Effector CD8-positive, alpha-beta T cell (primary cell): ENCODE measurements at places on chromosomes 12 and 14.

DNA sequence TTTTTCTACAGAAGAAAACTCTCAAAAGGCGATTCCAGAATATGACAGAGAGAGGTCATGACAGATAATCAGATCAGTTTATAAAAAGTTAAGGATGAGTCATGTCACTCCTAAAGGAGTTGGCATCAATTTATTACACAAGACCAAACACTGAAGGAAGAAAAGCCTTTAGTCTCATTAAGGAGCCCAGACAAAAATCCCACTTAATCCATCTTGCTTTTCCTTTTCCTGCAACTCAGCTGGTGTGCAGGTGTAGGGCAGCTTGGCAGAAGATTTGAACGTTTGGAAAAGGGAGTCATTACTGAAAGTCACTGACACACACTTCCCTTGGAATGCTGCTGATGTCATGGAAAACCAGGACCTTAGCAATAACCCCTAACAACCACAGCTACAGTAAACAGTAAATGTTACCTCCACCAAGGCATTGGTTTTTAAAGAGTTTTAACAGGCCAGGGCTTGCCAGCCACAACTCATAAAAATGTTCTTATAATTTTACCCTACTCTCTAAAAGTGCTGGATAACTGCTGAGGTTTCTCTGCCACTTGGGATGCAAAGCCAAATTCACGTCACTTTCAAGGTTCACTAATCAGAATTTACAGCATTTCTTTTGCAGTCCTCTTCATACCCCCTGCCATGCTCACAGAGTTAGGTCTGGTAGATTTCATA, 320.6 kb downstream of the RAD51B start:
- no peak for DNase-seq

DNA sequence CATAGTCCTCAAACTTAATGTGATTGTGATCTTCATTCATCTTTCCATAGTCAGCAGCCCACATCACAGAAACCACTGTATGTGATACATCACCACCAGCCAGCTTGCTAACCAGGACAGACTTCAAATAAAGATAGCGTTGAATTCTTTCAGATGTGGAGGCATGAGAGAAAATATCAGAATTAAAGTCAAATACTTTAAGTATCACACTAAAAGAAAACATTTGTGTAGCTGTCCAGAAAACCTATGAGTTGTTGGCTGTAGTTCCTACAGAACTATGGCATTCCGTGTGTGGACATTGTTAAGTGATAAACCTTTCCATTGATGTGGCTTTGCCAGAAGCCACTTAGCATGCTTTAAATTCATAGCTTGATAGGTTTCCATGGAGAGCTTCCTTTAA, 105.1 kb downstream of the LLPH start:
- no peak for DNase-seq

- no peak for DNase-seq
Observed at GRCh38 chr12:20561871-20562270, 133.3 kb upstream of the SLCO1C1 start.

DNA sequence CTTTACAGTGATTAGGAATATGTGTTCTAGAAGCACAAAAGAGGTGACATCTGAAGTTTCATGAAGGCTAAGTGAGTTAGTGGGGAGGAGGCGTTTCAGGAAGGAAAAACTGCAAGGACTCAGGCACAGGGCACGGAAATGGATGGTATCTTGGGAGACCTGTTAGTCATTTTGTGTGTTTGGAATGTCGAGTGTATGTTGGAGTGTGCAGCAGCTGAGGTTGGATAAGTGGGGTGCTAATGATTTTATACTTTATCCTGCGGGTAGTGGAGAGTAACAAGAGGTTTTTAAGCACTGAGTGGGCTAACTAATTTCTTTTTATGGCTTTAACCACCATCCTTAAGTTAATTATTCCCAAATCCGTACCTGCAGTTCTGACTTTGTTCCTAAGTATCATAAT, 571.5 kb upstream of the FBXO33 start:
- no peak for DNase-seq
